ENCODE measurements at places on chromosomes 5 and 9.

DNA sequence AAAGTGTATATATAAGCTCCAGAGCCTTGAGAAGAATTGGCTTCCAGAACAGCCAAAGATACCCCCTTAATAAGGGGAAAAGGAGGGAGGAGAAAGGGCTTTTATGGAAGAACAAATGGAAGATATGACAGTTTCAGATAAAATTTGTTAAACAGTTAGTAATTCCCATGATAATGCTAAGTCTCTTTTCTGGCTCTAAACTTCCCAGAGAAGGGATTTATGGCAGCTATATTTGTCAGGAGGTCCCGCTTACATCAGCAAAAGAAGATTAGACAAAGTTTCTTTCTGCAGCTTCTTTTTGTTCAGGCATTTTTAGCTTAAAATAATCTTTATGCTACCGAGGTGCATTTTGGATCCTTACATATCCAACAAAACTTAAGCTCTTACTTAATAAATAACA is 14.3 kb upstream of the SLC36A3 start:
- DNase-seq: no peak

- DNase-seq: no peak
Observed at GRCh38 chr5:107874795-107875194, 204.1 kb upstream of the EFNA5 start.

DNA sequence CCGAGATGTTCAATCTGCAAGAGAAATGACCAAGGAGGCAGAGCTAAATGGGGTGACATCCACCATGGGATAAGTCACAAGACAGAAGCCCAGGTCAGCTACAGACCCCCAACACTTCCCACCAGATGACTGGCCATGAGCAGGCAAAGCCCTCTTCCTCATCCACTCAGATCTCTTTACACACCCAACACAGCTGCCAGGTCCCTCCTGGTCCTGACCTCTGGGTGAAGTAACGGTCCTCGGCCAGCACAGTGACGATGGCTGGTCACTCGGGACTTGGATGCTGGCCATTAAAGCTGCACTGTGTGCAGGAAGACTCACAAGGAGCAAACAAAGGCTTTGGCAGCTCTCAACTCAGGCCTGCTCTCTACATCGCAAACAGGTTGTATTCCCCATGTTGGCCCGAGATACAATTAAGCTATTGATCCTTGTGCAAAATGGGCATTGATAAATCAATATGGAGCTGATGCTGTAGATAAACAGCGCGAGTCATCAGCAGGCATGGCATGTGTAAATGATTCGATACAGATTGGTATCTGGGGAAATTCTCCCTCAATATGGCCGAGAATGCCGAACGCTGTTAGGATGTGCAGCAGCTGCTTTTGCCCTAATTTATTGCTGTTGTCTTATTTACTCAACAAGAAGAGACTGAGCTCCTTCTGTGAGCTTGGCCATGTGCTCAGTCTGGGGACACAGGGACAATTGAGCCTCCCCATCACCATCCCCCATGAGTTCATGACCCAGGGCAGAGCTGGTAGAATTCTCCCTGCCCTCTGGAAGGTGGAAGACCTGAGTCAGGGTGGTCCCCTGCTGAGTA is 98.7 kb downstream of the C5orf15 start:
- DNase-seq: no peak

DNA sequence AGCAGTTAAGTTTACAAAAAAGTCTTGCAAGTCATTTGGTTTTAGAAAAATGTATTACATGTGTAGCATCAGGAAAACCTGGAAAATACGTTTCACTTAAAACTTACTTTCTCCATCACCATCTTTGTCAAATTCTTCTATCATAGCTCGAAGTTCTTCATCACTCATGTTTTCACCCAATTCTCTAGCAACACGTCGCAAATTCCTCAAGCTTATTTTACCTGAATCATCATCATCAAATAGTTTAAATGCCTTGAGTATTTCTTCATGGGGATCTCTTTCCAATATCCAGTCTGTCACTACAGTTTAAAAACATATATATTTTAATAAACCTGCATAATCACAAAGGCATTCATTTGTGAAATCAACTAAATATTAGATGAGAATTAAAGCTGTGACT is 10.3 kb downstream of the CETN3 start:
- no peak for DNase-seq

GRCh38 chr5:152688561-152689249 is 283.6 kb upstream of the NMUR2 start:
- DNase-seq: no peak

GRCh38 chr9:22389271-22389670 is 57.4 kb upstream of the DMRTA1 start:
- no peak for DNase-seq

DNA sequence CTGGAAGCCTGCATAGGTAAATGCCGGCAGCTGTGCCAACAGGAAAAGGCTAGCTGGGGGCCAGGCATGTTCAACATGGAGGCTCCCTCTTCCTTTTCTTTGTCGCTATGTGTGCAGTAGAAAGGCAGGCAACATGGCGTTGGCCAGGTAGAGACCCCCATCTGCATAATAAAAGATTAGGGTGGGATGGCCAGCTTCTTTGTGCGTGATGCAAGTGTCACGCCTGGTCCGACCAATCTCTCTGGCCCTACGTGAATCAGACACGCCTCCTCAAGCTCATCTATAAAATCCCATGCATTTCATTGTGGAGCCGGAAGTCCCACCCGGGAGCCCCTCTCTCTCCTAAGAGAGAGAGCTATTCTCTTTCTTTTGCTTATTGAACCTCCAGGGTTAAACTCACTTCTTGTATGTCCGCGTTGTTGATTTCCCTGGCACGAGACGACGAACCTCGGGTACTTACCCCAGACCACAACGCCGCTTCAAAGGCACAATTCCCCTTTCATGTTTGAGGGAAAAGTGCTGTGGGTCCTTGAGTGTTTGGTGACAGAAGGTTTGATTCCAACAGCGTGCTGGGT is 25.0 kb upstream of the C5orf47 start:
- no peak for DNase-seq

GRCh38 chr9:79026316-79026715 is 545.4 kb upstream of the TLE4 start:
- DNase-seq: no peak

DNA sequence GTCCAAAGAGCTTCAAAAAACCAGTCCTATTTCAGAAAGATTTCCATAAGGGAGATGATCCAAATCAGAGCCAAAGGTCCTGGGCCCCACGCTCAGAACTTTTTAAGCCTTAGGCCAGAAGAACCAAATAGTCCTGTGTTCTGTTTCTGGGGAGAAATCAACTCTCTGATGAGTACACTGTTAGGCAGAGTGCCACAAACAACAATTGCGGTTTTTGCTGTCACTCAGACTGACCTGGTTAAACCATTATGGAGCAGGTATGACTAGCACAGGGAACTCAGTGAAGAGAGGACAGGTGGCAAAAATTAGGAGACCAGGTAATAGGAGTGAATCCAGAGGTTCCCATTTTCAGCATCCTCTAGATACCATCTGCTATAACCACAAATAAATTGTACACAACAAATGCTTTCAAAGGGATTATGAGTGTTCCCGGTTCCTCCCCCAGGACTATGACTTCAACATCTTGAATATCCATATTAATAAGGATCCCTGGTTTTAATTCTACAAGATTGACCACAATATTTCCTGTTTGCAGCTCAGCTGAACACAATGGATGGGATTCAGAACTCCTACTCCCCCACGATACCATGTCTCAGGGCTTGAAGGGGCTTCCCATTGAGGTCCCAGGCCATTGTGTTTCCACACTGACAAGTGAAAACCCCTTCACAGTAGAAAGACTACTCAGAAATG is 52.1 kb upstream of the FREM1 start:
- no peak for DNase-seq

- DNase-seq: no peak
Observed at GRCh38 chr5:131774652-131775367, 22.0 kb downstream of the FNIP1 start.

- no peak for DNase-seq
Observed at GRCh38 chr5:57455511-57456455, 26.8 kb downstream of the ACTBL2 start.

DNA sequence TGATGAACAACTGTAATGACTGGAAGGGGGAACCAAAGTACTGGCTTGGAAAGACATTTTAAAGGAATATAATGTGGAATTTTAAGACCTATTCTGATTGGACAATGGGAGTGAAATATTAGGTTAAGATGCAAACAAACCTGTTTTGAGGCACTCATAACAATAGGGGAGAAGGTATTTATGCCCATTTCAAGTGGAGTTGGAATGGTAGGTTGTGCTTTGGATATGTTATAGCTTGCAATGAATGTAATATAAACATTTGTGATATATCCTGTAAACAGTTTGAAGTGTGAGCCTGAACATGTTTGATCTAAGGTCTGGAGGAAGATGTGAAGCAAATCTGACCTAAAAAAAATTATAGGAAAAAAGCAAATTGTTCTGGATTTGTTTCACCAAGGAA is 129.6 kb upstream of the GRHPR start:
- no peak for DNase-seq

DNA sequence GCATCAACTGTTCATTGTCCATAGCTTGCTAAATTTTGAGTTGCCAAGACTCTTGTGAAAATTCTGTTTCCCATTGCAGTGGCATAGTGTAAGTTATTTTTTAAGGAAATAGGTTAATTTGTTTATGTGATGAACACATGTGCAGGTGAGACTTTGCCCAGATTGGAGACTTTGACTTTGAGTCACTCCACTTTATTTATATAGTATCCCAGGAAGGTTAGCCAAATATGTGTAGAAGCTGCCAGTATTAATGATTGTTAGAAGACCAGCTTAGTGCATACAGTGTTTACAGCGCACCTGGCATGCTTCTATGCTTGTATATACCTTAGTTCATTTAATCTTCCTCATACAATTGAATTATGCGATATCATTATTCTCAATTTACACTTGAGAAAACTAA is 51.0 kb downstream of the MTAP start:
- no peak for DNase-seq

GRCh38 chr5:117494188-117494587 is 919.6 kb upstream of the SEMA6A start:
- DNase-seq: no peak

GRCh38 chr9:740221-740620 is 101.3 kb upstream of the DMRT1 start:
- no peak for DNase-seq

- DNase-seq: no peak
Observed at GRCh38 chr5:178471711-178472110, 118.5 kb downstream of the COL23A1 start.

GRCh38 chr5:117394506-117395157 is 820.0 kb upstream of the SEMA6A start:
- DNase-seq: no peak

DNA sequence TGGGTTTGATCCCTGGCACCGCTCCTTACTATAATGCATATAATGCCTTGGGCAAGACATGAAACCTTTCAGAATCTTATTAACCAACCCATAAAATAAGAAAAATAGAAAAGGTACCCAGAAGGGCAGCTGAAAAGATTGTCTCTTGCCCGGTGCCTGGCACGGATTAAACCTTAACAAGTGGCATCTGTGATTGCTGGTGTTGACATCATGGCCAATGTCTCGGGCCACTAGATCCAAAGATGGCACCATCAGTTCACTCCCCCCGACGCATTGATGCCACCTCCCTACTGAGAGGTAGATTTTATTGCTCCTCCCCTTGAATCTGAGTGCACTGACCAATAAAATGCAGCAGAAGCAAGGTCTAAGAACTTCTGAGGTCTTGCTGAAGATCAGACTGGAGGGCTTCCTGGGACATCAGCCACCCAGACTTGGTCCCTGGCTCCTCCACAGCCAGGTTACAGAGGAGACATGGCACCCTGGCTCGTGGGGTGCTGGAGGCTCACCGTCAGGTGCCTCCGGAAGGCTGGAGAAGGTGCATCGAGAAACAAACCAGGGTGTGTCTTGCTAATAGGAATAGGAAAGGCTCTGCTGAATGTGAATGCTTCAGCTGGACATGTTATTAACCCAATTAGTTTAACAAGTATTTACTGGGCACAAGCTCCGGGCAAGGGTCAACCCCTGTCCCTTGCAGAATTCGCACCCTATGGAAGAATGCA is 80.0 kb upstream of the COL5A1 start:
- no peak for DNase-seq

GRCh38 chr9:131668057-131668438 is 71.8 kb downstream of the RAPGEF1 start:
- DNase-seq: no peak

DNA sequence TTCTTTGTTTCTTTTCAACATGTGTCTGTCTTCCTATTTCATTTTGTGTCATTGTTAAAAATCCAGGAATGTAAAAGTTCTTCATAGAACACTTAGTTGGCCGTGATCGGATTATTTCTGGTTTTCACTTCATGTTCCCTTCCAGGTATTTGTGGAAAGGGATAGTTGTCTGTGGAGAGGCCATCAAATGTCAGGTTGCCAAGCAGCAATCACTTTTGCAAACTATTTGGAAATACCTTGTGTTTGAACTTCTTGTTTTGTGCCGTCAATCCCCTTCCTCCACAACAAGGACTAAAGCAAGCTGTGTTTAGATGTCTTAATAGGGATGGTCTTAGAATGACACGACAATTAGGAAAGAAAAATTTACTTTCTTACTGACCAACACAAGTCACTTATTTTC is 116.9 kb upstream of the MPDZ start:
- DNase-seq: no peak

DNA sequence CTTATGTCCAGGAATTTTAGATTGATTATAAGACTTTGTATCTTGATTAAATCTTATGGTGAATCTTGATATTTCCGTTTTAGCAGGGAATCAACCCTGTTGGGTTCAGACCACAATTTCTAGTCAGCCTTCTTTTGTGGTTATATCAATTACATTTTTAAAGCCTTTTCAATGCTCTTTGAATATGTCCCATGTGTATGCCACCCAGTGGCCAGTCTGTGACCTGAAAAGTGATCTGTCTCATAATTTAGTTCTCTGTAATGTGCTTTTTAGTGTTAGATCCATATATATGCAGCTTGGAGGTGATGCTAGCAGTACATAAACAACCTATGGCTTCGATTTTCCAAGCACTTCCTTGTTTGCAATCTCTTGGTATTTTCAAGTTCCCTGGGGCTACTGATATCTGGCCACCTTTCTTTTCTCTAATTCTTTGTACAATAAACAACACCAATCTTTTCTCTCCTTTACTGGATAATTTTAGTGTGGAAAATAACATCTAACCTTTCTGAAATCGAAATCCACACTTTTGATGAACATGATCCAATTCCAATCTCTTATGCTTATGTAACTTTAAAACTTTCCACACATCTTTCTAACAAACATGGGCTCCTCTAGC is 28.8 kb downstream of the PDE8B start:
- DNase-seq: no peak

DNA sequence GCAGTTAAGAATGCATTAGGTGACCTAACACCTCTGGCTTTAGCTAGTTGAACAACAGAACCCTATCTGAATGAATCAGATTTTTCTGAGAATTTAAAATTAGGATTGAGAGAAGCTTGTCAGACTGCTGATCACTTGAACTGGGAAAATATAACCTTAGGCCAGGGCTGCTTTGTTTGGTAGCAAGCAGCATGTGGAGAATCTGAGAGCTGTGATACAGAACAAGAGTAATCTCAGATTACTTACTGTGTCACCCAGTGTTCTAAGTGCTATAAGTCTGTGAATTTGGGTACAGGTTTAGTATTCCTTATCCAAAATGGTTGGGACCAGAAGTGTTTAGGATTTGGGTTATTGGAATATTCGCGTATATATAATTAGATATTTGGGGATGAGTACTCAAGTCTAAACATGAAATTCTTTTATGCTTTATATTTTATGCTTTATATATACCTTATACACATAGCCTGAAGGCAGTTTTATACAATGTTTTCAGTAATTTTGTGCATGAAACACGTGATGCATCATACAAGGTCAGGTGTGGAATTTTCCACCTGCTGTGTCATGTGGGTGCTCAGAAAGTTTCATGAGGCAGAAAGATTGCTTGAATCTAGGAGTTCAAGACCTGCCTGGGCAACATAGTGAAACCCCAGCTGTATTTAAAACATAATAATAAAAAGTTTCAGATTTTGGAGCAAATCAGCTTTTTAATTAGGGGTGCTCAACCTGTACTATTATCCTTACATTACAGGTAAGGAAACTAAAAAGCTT is 8.3 kb upstream of the CHD1 start:
- DNase-seq: no peak

All from activated CD4-positive, CD25-positive, alpha-beta regulatory T cell treated with anti-CD3 and anti-CD28 coated beads, Interleukin-2, amount 50 U/mL, for 16 hours (primary cell).